ENCODE measurements at places on chromosomes 12 and 14.

DNA sequence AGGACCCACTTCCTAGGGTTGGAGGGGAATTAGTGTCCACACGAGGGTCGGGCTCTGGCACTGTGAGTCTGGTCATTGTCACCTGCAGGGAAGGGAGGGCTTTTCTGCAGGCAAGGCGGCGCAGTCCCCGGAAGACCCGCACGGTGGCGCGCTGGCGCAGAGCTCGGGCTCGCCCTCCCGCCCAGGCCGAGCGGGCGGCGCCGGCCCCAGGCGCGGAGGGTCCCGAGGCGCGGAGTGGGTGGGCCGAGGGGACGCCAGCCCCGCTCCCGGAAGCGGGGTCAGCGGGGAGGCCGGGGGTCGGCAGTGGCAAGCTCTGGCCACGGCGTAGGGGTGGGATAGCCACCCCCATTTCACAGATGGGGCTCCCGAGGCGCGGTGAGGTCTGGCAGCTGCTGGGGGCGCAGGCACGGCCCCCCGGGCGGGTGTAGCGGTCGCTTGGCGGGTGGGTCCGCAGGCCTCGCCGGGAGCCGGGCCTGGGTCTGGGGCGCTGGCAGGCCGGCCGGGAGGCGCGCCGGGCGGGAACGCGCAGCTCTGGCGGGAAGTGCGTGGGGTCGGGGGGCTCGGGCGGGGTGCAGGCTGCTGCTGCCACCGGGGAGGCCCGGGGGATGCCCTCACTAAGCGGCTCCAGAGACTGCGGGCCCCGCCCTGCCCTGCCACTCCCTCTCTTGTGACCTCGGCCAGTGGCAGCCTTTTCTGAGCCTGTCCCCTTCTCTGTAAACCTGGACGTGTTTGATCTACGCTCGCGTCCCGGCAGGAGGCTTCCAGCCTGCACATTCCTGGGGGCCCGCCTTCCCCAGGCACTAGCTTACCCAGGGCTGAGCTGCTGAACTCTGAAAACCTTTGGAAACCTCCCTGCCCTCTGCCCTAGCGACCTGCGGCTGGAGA lies 46.1 kb downstream of the CYP46A1 start:
- peak; percentile 64 for DNase-seq

DNA sequence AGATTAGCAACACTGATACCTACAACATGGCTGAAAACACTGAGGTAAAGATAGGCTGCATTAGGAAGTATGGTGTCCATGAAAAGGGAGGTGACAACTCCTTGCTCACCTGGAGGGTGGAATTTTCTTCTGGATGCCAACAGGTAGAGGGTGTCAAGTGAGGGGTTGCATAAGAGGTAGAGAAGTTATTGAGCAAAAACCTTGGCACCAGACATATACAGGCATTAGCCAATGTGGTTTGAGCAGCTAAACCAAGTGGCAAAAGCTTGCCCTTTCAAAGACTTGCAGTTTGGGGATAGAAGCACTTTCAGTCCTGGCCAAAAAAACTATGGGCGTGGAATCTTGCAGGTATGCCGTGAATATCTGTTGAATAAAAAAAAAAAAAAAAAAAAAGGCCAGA lies 3.8 kb downstream of the RITA1 start:
- no peak for DNase-seq

DNA sequence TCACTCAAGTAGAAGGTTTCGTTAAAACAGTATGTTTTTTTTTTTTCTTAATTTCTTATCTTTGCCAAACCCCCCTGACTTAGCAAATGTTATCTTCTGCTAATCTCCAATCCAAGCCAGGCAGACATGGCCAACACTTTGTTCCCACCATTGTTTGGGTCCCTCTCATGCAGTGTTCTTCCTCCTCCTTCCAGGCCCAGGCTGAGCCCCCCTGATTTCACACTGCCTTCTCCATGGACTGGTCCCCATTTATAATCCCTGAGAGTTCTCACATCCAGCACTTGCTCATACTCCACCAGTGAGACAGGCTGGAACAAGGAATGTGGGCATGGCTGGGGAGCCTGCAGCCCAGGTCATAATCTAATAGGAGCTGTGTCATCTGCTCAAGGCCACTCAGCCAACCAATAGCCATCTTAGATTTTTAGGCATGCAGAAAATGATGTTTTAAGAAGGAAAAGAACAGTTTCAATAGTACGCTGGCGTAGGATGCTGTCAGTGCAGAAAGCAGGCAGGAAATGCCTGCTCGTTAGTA lies 238.4 kb upstream of the CCDC196 start:
- no peak for DNase-seq

DNA sequence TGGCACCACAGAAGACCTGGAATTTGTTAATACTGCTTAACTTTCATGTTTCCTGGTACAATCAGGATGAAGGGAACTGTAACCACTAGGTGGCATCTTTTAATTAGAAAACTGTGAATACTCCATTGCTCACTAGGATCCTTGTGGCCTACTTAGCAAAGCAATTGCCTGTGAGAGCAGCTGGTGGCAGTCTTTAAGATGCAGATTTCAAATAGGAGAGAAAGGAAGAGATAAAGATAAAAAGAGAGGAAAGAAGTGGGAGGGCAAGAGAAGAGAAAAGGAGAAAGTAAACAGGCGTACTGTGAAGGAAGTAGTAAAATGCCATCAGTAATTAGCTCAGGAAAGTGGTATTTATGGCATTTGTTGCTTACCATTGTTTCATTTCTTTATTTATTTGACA lies 114.5 kb downstream of the RAD51B start:
- DNase-seq = no peak

DNA sequence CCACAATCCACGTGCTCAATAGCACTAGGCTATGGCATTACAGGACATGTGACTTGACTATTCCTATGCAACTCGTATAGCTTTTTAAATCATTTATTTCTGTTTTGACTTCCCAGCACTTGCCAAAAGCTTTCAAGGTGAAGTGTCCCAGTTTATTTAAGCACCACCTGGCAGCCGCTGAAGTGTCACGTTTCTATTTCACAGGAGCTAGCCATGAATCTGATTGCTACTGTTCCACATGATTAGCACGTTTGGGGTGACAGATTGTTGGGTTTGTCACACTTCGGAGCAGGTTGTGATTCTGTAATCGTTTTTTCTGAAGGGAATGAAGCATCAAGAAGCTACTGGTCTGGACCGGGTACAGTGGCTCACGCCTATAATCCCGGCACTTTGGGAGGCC lies 39.9 kb upstream of the BICDL1 start:
- DNase-seq = no peak

DNA sequence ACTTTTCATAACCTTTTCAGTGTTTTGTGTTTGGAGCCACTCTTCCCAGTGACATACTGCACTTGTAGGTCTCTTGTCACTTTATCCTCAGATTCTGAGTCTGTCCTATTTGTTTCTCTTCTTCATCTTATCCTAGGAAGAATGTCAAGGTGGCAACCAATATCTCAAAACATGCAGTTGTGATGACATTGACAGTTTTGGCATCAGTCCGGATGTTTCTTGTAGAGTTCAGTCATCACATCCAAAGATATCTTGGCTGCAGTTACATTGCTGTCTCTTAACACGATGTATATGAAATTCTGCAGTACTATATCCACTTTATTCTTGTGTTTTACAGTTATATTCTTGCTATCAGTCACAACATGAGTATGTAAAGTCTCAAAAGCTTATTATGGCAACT lies 6.4 kb downstream of the ADIPOR2 start:
- no peak for DNase-seq

- peak; percentile 47 for DNase-seq
Measured at GRCh38 chr12:11958221-11959091, 112.3 kb upstream of the BCL2L14 start.

GRCh38 chr14:31270196-31270772 lies 62.7 kb upstream of the HECTD1 start:
- DNase-seq = no peak

DNA sequence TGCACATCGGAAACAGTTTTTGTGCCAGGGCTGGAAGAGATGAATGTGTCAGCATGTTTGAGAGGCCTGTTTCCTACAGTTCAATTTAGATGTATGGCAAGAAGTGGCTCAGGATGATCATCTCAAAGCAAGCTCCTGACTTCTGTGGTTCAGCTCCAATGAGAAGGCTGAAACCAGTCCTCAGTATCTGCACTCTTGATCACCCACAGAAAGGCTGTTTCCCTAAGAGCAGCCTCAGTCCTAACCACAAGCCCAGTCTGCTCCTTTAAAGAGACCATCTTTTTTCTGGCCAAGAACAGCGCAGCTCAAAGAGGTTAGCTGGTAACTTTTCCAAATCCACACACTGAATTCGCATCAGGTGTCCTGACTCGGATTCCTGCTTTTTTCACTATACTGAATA lies 19.2 kb downstream of the CSRP2 start:
- no peak for DNase-seq

DNA sequence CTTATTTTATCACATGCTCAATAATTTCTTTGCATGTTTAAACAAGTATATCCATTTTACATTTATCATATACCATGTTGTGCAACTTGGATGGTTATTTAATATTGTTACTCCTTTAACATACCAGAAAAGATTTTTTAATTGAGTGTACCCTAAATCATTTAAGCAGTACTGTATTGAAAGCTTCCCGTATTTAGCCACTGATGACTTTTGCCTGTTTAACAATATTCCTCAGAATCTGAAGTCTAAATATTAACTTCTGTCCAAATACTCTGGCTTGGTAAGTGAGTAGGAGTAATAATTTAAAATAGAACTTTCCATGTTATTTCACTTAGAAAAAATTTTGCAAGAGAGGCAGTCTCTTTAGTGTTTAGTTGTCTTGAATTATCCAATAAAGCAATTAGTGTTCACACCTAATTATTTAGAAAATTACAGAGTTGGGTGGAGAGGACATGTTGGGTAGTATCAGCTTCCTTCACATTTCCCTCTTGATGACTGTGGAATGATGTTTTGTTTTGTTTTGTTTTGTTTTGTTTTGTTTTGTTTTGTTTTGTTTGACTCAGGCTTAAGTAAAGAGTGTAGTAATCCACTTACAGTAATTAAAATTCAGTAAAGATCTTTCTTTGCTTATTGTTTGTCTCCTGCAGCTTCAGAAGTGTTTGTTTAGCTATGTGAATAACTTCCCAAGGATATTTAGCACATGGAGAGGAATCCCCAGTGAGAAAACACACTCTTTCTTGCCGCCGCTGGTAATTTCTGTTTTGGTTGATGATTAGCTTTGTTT lies 59.5 kb downstream of the DAAM1 start:
- DNase-seq = no peak

- DNase-seq = no peak
Measured at GRCh38 chr14:32940066-32940651, 1.5 kb downstream of the NPAS3 start.

- DNase-seq = no peak
Measured at GRCh38 chr12:125140279-125141209, 75.3 kb downstream of the AACS start.

- no peak for DNase-seq
Measured at GRCh38 chr12:105202202-105202601, 33.8 kb downstream of the APPL2 start.

- DNase-seq = no peak
Measured at GRCh38 chr12:102573237-102573636, 92.9 kb upstream of the IGF1 start.

DNA sequence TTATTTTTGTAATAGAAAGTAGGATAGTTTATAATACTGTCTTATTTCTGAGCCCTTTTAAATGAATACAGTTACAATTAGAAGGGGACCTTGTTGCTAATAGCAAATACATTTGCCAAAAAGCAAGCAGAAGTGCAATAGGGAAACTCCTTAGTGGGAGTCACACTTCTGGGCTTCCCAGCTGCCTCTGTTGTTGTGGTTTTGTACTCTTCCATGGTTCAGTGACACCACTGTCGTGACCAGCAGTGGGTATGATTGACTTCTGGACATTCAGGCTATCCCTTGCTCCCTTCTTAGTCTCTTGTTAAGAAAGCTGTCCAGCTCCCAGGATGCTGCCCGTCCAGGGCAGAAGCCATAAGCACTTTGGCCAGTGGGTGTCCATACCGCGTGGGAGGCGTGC lies 22.6 kb downstream of the TCTN1 start:
- no peak for DNase-seq

GRCh38 chr14:104891664-104892530 lies 26.8 kb downstream of the CEP170B start:
- DNase-seq = no peak

DNA sequence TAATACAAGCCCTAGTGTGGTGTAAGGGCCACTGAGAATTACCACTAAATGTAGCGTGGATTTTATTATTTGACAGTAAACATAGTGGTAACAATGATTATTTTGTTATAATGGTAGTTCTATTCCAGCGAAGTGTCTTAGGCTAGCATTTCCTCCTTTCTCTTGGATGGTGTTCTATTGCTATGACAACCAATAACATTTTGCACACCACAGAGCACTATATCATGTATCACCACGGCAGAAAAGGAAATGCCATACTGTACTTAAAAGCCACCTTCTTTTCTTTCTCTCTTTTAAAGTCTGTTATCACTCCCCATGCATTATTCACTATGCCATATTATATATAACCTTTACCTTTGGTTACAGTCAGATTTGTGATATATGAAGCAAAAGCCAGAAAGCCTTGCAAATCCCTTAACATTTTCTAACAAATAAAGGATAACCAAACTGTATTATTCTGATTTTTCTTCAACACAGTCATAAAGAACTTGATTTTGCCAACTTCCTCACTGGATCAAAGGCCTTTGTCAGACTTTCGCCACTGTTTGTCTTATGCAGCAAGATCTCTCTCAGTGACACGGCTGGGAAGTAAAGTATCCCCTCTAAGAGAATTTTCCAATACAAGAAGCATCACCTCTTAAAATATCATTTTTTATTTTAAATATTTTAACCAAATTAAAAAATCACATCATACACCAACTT lies 195.8 kb downstream of the FOXN3 start:
- DNase-seq = no peak

DNA sequence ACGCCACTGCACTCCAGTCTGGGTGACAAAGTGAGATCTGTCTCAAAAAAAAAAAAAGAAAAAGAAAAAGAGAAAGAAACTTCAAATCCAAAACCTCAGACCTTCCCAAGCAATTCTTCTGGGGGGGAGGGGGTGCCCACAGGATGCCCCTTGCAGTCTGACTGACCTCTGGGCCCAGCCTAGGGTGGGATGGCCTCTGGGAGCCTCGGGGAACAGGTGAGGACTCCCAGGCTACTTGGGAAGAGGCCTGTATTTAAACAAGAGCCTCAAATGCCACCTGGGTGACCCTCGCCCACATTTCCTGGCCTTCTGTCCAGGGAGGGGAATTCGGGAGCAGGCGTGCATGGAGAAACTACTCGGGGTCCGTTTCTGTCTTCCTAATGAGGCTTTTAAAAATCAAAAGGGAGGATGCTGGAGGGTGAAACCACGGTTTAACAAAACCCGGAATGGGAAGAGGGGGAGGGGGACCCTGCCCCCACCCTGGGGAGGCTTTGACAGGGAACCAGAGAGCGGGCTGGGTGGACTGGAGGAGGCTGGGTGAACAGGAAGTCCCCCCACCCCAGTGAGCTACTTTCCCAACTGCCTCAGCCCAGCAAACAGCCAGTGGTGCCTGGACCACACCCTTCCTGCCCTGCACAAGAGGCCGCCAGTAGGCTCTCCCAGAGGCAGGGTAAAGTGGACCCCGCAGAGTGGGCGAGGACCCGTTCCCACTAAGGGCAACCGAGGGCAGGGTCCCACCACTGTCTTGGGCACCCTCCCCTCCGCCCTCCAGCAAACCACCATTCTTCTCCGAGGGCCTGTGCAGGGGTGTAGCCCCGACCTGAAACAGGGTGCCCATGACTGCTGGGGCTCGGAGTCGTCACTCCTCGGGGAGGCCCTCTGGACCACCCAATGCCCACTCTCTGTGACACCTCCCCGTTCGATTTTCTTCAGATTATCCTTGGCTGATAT lies 1.5 kb upstream of the FBRSL1 start:
- DNase-seq = no peak

- no peak for DNase-seq
Measured at GRCh38 chr12:118979763-118980406, 1.5 kb upstream of the SRRM4 start.

Data from stimulated activated CD4-positive, alpha-beta T cell treated with anti-CD3 and anti-CD28 coated beads, Interleukin-1b, Interleukin-23, amount 100 ng/mL, for 24 hours (primary cell).